ENCODE measurements at places on chromosomes 12 and 14.

DNA sequence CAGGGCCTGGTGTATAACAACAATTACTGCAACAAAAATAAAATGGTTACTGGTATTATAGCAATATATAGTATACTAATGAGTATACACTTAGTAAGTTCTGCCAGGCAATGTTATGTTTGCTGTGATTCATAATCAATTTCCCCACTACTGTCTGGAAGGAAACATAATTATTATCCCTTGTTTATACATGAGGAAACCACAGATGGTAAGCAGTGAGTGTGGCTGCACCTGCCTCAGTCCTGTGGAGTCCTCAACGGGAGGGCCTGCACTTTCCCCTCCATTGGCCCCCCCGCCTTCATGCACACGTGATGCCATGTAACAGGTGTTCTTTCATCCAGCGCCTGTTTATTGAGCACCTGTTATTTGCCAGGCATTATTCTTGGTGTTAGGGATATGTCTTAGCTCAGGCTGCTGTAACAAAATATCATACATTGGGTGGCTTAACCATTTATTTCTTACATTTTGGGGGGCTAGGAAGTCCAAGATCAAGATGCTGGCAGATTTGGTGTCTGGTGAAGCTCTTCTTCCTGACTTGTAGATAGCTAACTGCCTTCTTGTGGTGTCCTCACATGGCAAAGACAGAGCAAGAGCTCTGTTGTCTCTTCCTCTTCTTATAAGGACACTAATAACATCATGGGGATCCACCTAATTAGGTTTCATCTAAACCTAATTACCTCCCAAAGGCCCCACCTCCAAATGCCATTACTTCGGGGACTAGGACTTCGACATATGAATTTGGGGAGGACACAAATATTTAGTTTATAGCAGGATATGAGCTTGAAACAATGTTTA is 59.5 kb upstream of the CHGA start:
- no peak for DNase-seq

DNA sequence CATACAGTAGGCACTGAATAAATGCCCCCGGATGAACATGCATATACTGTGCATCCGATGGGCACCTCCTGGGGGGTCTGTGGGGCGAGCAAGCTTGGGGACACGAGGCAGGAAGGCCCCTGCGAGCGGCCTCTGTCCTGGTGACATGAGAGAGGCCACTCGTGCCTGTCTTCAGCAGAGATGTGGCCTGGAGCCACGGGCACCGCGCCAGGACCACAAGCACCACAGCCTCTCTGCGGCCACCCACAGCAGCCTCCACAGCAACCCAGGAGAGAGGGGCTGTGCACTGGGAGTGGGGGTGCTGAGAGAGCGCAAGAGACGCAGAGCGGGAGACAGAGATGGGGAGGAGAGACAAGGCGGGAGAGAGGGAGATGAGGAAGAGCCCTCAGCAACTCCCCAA is 118.5 kb downstream of the RFLNA start:
- no peak for DNase-seq

- no peak for DNase-seq
Observed at GRCh38 chr14:21395450-21395849, 11.6 kb upstream of the SUPT16H start.

- no peak for DNase-seq
Observed at GRCh38 chr14:31189346-31190218, 18.0 kb downstream of the HECTD1 start.

- peak; percentile 76 for DNase-seq
Observed at GRCh38 chr12:116703214-116703795, 34.6 kb downstream of the SPRING1 start.

DNA sequence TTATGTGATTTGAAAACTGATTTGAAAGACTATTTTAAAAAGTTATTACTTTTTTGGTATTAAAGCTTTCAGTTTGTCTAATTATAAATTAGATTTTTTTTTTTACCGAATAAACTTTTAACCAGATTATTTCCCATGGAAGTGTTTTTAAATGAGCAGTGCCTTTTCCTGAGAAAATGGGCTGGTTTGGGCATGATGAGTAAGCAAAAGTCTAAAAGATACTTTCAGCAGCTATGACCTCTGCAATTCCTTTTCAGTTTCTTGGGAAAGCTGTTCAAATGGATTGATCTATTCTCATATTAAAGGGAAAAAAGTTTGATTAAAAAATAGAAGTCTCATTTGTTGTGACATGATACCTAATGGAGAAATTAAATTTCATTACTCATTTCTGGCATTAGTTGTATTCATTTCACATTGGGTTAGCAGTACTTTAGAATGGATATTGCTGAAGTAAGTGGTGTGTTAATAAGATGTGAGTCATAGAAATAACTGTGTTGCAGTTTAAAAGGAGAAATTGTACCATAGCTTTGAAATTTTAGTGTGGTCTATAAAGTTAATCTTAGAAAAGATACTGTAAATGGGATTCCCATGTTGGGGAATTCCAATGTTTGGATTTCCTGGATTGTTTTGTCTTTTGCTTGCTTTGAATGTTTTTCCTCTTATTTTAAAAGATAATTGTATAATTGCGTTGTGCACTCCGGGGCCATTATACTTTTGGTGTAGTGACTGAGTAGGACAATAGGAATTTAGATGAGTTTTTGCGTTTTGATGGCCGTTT is 21.0 kb downstream of the KTN1 start:
- peak; percentile 63 for DNase-seq

GRCh38 chr14:105313381-105314286 is 914 bp upstream of the PACS2 start:
- no peak for DNase-seq

GRCh38 chr14:87629788-87630187 is 363.2 kb downstream of the GALC start:
- DNase-seq, result no peak

GRCh38 chr12:104684884-104685283 is 228.1 kb downstream of the CHST11 start:
- peak; percentile 57 for DNase-seq

GRCh38 chr14:68576496-68577244 is 216.2 kb downstream of the ZFP36L1 start:
- peak; percentile 48 for DNase-seq

DNA sequence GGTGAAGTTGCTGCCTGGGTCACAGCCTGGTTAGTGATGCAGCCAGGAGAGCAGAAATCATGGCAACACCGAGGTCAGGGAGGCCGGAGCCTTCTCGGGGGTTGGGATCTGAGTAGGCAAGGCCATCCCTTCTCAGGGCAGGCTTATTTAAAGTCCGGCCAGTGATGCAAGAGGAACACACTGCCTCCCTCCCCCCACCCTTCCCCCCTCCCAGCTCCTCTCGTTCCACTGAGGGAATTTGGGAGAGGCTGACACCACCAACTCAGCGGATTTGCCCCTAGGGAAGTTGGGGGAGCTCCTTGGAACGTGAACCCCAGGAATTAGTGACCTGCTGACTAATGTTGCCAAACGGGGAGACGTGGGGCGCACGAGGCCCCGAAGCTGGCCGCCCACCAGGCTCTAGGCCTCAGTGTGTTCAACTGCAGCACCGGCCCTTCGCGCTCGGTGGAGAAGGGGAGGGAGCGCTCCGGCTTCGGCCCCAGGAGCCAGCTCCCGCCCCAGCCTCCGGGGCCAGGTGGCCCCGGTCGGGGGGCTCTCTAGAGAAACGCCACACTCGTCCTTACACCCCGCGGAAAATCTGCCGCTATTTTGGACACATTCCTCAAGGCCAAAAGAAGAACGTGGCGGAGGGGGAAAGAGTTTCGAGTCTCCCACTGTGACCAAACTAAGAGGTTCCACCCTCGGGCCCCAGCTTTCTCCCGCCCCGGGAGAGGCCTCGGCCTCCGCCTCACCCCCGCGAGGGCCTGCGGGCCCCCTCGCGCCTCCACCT is 1.6 kb downstream of the CTDSP2 start:
- DNase-seq, result peak; percentile 83

- DNase-seq, result no peak
Observed at GRCh38 chr14:92579244-92579936, 65.8 kb downstream of the RIN3 start.

GRCh38 chr12:27221625-27222387 is 22.3 kb upstream of the STK38L start:
- DNase-seq, result no peak

- DNase-seq, result peak; percentile 28
Observed at GRCh38 chr12:84964048-84964447, 51.4 kb upstream of the SLC6A15 start.

DNA sequence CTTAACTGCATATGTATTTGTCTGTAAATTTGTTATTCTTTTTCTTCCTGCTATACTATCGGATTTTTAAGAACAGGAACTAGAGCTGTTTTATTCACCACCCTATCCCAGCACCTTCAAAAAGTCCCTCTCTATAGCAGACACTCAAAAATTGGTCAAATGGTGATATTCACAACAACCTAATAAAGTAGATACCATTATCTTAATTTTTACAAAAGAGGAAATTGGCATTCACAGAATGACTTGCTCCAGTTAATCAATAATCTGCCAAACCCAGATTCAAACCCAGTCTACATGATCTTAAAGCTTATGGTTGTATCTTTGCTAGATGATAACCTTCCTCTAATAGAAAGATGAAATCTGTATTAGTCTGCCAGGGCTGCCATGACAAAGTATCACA is 426.6 kb downstream of the EGLN3 start:
- no peak for DNase-seq

DNA sequence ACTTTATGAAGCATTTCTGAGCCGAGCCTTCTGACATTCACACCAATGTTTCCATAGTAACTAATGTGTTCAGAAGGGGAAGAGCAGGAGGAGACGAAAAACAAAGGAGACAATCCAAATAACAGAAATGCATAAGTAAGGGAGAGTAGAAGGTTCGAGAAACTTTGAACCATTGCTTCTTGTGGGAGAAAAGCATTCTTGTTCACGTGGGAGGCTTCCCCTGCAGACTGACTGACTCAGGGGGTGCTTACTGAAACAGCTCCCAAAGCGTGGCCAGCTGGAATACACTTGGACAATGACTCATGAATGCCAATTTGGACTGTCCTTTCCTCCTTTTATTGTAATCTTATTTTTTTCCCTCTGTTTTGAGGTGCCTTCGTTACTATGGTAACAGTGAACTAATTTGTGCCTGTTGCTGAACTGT is 73.9 kb downstream of the NEDD1 start:
- peak; percentile 76 for DNase-seq

DNA sequence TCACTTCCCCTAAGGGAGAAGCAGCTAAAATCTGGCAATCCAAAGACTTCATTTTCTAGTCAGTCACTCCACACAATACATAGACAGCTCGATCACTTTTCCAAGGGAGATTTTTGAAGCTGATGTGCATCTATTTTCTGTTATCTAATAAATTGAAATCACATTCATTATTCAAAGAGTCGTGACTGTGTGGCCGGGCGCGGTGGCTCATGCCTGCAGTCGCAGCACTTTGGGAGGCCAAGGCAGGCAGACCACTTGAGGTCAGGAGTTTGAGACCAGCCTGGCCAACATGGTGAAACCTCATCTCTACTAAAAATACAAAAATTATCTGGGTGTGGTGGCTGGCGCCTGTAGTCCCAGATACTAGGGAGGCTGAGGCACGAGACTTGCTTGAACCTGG is 27.1 kb upstream of the PTGR2 start:
- DNase-seq, result no peak

GRCh38 chr14:51087031-51087441 is 7.9 kb downstream of the TRIM9 start:
- DNase-seq, result no peak

DNA sequence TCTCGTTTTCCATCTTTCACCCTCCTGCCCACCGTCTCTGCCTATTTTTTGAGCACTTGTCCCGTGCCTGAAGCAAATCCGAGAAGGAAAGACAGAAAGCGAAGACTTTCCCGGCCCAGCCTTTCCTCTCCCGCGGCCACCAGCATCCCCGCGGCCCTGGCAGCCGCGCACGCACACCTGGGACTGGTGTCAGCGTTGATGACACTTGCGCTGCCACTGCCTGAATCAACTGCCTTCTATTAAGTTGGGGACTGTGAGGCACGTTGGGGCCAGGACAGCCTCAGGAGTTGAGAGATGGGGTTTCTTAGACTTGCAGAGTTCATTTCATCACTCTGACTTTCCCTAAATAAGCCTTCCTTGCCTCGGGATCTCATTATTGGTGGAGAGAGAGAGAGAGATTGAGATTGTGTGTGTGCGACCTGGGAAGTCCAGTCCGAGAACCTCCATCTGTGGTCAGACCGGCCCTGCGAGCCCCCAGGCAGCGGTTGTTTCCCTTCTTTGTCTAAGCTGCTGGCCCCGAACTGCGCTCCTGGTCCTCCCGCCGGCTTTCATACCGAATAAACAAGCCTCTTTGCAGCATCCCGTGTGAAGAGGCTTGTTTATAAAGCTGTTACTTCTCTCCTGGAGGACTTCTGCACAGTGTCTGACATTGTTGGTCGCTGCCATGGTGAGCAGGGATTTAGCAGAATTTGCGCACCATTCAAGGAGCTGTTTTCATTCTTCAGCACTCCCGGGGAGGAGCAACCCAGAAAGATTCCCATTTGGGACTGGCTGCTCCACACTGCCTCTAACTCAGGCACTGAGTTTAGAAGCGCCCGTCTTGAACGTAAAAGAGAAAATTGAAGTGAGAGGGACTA is 1.5 kb downstream of the PDZRN4 start:
- no peak for DNase-seq

- DNase-seq, result no peak
Observed at GRCh38 chr14:73344319-73344718, 107.0 kb downstream of the PAPLN start.

- DNase-seq, result no peak
Observed at GRCh38 chr14:71618047-71618446, 314.2 kb upstream of the RGS6 start.

DNA sequence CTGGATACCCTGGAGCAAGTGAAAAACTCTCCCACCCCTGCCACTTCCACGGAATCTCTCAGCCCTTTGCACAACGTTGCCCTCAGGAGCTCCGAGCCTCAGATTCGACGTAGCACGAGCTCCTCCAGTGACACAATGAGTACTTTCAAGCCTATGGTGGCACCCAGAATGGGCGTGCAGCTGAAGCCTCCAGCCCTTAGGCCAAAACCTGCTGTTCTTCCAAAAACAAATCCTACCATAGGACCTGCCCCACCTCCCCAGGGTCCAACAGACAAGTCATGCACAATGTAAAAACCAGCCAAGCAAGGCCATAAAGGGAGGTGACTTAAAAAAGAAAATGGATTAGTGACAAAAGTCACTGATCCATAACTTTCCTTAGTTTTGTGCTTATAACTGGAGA is 79.7 kb downstream of the KICS2 start:
- DNase-seq, result no peak

GRCh38 chr14:95677179-95677835 is 8.9 kb upstream of the TCL1B start:
- no peak for DNase-seq

DNA sequence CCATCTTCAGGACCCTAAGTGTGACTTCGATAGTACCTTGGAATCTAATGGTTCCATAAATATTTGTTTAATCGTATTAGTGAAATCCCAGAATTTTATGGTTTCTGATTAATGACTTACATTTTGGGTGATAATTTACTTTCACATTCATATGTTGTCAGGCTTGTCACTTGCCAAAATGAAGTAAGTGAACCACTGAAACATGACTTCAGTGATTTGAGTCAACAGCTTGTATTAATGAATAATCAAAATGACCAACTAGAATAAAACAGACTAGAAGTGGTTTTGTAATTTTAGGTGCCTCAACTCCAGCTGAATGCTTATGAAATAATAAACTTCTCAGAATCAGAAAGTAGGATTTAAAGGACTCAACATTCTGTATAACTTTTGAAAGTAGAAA is 517.1 kb downstream of the PRKD1 start:
- DNase-seq, result no peak

- DNase-seq, result peak; percentile 30
Observed at GRCh38 chr12:113276306-113276705, 55.0 kb downstream of the TPCN1 start.

GRCh38 chr12:132329036-132329719 is at the start of gene GALNT9:
TSS of gene GALNT9 (minus strand) at chr12:132329589. CDS start at chr12:132329203, 386 bp downstream.
- DNase-seq, result peak; percentile 23

All from choroid plexus epithelial cell (primary cell).